ENCODE measurements at places on chromosomes 12 and 14.
A peak's percentile ranks its signal among the peaks of the same experiment; 100 is the strongest.

- no peak for DNase-seq
Observed at GRCh38 chr12:79886917-79887519, 47.9 kb downstream of the PPP1R12A start.

DNA sequence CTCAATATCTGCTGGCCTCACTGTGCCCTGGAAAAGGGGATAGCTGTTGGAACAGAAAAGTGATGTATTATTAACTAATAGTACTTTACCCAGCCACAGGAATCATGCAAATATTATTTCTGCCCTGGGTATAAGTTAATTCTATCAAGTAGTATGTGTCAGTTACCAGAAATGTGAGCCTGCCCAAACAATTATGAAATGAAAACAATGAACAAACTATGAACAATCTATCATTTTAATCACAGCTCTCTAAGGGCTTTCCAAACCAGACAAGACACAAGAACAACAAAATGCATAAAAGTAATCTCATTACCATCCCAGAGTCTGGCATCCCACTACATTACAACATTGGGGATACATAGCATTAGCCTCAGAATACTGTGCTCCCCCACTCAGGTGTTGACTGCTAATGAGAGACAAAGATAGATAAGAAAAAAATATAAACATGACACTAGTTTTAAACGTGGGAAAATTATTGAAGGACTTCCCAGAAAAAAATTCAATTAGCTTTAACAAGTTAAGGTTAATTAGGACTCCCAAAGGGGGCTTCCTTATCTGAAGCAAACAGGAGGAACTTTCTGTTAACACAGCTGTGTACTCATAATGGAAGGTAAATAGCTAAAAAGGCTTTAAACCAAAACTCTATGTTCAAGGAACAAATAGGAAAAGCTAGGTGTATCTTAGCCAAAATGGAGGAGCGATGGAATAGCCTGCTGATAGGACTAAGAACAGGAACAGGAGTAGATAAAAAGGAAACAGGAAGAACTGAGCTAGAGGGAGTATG lies 3.3 kb downstream of the DCAF5 start:
- no peak for DNase-seq

DNA sequence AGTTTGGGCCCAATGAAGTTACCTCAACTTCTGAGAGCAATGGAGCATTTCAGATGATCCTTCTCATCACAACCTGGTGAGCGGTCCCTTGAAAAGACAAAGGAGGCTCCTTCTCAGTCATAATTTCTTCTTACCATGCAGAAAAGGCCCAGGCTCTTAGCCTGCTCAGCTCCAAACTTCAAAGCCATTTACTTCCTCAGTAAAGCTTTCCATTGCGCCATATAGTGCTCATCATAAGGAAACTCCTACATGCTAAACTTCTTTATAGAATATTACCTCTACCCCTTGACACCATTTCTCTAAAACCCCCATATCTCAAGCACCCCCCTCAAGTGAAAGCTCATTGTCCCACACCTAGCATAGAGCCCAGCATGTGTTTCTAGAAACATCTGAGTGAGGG lies 127.1 kb downstream of the GTF2A1 start:
- DNase-seq, result no peak

DNA sequence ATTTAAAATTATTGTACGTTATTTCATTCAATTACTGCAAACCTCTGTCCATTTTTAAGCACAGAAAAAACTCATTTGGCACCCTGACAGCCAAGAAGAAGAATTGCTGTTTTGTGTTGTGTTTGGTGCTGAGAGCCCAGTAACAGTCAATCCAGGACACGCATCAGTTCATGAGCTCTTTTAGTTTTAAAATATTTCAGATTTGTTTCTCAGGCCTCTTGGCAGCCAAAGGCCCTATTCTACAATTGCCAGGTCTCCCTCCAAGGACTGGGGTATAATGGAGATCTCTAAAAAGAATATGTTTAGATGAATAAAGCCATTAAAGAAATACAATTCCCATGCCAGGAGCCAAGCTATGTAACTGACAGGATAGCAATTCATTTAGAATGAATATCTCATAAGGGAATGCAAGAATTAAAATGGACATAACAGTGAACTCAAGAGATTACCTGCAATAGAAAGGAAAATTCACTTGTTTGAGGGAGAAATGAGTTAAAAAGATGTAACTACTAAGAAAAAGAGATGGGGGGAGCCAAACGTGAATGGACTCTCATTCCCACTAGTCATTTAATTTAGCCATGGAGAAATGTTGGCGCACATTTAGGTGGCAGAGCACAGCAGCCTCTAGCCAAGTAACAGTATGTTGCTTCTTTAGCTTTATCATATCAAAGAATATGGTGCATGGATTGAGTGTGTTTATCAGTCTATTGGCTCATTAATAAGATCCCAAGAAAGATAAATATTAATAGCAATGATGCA lies 140.6 kb upstream of the PELI2 start:
- no peak for DNase-seq

GRCh38 chr14:74380845-74381244 lies 32.6 kb downstream of the VRTN start:
- no peak for DNase-seq

GRCh38 chr12:104275689-104276088 lies 27.9 kb upstream of the EID3 start:
- no peak for DNase-seq

- DNase-seq, result no peak
Observed at GRCh38 chr12:130514149-130514551, 176.5 kb downstream of the PIWIL1 start.

DNA sequence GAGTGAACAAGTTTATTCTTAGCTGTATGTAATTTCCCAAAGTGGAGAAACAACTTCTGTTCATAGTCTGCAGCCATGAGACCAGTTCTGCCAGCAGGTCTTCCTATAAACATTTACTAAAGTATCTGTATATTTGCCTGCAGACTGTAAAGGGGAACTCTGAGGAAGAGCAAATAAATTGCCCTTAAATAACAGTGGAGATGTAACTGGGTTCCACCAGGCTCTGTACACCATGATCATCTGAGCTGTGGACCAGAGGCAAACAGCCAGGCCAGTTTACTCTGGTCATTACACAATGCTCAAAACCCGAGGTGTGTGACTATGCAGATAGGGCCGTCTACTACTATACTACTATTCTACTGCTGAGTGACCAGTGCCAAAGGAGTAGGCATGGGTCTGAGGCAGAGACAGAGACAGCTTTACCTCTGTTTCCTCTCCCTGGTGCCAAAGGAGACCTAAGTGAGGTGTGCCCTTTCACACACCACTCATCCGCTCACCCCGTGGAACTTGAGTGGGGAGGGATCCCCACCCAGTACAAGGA lies 21.1 kb upstream of the CERS5 start:
- no peak for DNase-seq

- DNase-seq, result no peak
Observed at GRCh38 chr14:74417611-74418010, 8.4 kb downstream of the SYNDIG1L start.

- no peak for DNase-seq
Observed at GRCh38 chr14:31170411-31170810, 37.2 kb downstream of the HECTD1 start.

DNA sequence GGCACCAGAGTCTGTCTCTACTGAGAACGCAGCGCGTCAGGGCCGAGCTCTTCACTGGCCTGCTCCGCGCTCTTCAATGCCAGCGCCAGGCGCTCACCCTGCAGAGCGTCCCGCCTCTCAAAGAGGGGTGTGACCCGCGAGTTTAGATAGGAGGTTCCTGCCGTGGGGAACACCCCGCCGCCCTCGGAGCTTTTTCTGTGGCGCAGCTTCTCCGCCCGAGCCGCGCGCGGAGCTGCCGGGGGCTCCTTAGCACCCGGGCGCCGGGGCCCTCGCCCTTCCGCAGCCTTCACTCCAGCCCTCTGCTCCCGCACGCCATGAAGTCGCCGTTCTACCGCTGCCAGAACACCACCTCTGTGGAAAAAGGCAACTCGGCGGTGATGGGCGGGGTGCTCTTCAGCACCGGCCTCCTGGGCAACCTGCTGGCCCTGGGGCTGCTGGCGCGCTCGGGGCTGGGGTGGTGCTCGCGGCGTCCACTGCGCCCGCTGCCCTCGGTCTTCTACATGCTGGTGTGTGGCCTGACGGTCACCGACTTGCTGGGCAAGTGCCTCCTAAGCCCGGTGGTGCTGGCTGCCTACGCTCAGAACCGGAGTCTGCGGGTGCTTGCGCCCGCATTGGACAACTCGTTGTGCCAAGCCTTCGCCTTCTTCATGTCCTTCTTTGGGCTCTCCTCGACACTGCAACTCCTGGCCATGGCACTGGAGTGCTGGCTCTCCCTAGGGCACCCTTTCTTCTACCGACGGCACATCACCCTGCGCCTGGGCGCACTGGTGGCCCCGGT lies at the start of gene PTGDR:
PTGDR (plus strand) TSS at position 198 of the 778 bp plus-strand sequence; CDS start at position 315, 117 bp downstream.
- peak; percentile 62 for DNase-seq

- DNase-seq, result no peak
Observed at GRCh38 chr12:47884501-47884900, 20.3 kb downstream of the VDR start.

GRCh38 chr12:2682296-2683251 lies 112.2 kb upstream of the FKBP4 start:
- peak; percentile 71 for DNase-seq

DNA sequence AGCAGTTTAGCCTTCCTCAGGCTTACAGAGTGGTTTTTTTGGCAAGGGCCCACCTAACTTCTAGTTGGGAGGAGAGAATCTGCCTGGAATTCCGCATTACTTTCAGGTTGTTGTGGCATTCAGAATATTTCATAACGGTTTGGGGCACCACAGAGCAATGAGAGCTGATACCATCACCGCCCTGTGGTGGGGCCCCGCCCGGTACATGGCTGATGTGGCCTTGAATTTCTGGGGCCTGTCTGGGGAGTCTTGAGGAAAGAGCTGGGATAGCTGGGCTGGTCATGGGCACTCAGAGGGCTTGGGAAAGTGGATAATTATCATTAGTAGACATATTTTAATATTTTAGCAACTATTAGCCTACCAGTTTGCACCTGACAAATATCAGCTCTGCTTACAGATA lies 4.2 kb downstream of the TESPA1 start:
- peak; percentile 58 for DNase-seq

GRCh38 chr12:28177461-28177860 lies 12.8 kb upstream of the CCDC91 start:
- no peak for DNase-seq

- DNase-seq, result no peak
Observed at GRCh38 chr14:83520837-83521236, 1987.2 kb upstream of the SEL1L start.

DNA sequence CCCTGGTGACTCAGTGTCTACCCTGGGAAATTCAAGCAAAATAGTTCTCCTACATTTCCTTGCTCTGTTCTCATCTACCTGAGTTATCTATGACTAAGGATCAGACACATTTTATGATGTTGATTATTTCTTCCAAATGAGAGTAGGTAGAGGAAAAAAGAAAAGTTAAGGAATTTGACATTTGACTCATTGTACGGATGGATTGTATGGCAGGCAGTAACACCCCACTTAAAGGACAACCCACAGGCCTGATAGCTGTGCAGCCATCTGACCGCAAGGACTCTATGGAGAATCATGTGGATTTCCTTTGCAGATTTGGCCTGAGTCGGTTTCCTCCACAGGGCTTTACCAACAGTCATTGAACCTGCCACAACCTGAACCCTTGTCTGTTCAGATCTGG lies 540.3 kb downstream of the BCL11B start:
- no peak for DNase-seq

- DNase-seq, result no peak
Observed at GRCh38 chr14:56417173-56417572, 162.4 kb upstream of the TMEM260 start.

DNA sequence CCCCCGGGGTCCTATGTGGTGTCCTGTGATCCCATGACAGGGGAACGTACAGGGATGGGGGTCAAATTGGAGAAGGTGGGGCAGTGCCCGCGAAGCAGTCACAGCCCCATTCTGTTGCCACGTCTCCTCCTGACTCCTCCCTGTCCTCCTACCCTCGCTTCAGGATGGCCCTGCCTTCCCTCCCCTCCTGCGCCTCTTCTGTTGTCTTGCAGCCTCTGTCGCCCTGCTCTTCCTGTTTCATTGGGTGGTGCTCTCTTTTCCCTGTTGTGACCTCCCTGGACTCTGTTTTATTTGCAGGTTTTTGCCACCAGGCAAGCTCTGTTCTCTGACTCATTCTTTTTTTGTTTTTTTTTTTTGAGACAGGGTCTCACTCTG lies 18.7 kb downstream of the CABP1 start:
- no peak for DNase-seq

DNA sequence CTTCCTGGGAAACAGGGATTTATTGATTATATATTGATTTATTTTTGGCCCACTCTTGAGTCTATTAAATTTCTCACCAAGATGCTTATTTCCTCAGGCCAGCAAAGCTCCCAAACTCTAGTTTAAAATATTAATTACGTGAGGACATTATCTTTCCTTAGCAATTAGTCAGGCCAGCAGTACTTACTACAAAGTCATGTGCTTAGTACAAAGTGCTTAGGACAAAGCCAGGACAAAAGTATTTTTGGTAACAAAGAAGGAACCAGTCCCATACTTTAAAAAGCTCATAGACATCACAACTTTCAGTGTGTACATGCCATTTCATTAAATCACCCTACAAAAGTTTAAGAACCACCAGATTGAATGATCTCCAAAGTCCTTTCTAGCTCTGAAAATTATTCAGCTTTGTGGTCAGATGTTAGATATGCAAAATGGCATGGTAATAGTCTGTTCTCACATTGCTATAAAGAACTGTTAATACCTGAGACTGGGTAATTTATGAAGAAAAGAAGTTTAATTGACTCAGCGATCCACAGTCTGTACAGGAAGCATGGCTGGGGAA lies 94.7 kb upstream of the PWP1 start:
- DNase-seq, result no peak

- peak; percentile 38 for DNase-seq
Observed at GRCh38 chr14:81400202-81400678, at the start of gene STON2. Gene STON2, minus strand, starts transcription at chr14:81400324. Its CDS starts 1,942 bp downstream, at chr14:81398382.

DNA sequence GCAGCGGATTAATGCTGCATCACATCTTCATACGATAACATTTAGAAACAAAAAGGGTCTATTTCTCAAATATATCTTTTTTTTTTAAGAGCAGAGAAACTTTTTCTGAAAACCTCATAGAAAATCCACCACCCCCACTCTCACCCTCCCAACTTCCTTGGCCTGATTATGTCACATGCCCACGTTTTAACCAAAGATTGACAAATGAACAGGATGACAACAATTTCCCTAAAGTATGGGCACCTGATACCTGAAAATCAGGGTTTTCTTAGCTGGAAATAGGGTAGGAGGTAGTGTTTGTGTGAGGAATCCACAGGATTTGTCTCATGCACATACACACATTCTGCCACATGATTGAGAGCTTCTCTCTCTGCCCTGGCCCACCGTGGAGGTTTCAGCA lies 74.7 kb upstream of the MDM1 start:
- no peak for DNase-seq

- no peak for DNase-seq
Observed at GRCh38 chr14:93747102-93747501, 41.2 kb downstream of the PRIMA1 start.

DNA sequence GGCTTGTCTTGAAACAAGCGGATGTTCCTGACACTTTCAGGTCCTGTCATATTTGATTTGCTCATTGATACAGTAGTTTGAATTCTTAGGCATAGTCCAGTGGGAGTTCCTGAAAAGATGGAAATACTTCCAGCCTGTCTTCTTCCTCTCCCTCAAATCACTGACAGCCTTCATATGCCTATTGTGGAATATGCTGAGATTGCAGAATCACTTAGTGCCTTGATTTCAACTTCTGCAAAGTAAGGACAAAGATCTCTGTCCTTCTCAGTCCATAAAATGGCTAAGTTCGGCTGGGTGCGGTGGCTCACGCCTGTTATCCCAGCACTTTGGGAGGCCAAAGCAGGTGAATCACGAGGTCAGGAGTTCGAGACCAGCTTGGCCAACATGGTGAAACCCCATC lies 6.7 kb upstream of the PYGL start:
- DNase-seq, result no peak

All from CD4-positive, alpha-beta T cell treated with Interleukin-4 for 1 hour (primary cell).